Spinal cord (tissue), 10 donors: ENCODE measurements at places on chromosomes 12 and 14. TPM values are rescaled to one million over a fixed set of nuclear protein-coding genes. Genes with fewer than 3 reads are reported as not detected.
A peak's percentile ranks its signal among the peaks of the same experiment; 100 is the strongest.

DNA sequence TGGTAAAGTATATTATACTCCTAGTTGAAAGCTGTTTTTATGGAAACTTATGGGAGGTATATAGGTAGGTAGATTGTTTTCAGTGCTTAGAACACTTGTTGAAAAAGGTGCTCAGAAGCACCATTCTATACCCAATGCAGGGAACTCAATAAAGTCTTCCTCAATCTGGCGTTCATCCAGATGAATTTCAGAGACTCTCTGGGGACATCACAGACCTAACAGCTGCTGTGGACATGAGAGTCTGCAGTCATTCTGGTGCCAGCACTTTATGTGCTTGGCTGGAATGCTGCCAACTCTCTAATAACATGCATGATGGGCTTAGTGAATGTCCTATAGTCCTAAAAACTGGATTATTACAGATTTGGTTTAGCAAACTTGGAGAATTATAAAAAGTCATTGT is 115.9 kb downstream of the NTN4 start:
- H3K27me3 ChIP-seq, result no peaks in the 10 kb centered on the region
- DNase-seq, result peak; percentile 39
- peaks cover 3% of the 10 kb centered on the region for H3K36me3 ChIP-seq
- H3K4me3 ChIP-seq, result no peak overlapping the region
- no peaks in the 10 kb centered on the region for H3K4me1 ChIP-seq

DNA sequence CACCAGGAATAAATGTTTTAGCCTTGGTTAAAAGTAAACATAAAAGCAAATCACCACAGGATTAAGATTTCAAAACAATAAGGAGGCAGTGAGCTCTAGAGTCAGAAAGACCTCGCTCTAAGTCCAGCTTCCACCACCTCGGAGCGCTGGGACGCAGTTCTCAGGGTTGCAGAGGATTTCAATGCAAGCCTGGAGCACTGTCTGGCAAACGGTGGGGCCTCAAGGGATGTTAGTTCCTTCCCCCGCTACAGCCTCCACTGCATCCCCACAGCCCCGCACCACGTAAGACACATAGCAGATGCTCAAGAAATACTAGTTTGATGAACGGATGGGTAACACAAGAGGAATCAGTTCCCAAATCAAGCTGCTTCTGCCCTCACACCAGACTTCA is 39.3 kb upstream of the TMCC3 start:
- peak overlapping the region; percentile 58 for H3K27ac ChIP-seq
- DNase-seq, result no peak
- no peak overlapping the region for H3K4me3 ChIP-seq
- peaks cover 10% of the 10 kb centered on the region for H3K4me1 ChIP-seq
- H3K27me3 ChIP-seq, result no peaks in the 10 kb centered on the region

DNA sequence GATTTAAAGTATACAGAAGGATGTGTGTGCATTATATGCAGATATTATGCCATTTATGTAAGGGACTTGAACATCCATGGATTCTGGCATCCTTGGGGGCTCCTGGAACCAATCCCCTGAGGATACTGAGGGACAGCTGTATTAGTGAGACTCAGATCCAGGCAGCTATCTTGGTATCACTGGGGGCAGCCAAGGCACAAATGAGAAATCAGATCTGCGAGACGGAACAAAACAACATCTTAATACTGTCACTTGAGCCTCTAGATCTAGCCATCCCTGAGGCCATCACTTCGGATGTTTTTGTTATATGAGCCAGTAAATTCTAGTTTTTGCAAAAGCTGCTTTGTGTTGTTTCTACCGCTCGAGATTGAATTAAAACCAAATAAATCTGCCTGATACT is 175.1 kb upstream of the SFSWAP start:
- no peaks in the 10 kb centered on the region for H3K27me3 ChIP-seq
- no peak overlapping the region for H3K27ac ChIP-seq
- H3K4me3 ChIP-seq, result no peak overlapping the region

GRCh38 chr12:29269706-29270408 is 111.1 kb downstream of the ERGIC2 start:
- no peaks in the 10 kb centered on the region for H3K4me1 ChIP-seq
- no peaks in the 10 kb centered on the region for H3K27me3 ChIP-seq
- H3K4me3 ChIP-seq, result no peak overlapping the region
- DNase-seq, result peak; percentile 6

- DNase-seq, result no peak
- H3K27ac ChIP-seq, result no peak overlapping the region
- peaks cover 39% of the 10 kb centered on the region for H3K4me1 ChIP-seq
- H3K27me3 ChIP-seq, result peaks cover 2% of the 10 kb centered on the region
These were observed 325.8 kb upstream of the DIO3 start for GRCh38 chr14:101235335-101236103.

DNA sequence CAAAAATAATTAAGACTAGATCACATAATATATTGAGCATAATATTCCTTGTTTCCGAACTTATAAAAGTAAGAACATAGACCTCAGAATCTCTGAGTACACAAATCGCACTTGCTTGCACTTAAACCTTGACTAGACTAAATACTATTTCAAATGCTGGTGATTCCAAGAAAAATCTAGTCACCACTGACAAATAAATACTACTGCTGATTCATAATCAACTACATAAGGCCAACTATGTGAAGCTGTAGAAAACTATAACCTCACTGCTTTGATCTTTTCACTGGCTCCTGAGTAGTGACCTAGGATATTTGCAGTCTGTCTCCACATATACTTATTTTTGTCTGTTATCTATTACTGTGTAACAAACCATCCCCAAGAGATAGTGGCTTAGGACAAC is 245.4 kb downstream of the DIO2 start:
- no peaks in the 10 kb centered on the region for H3K36me3 ChIP-seq
- H3K4me3 ChIP-seq, result no peak overlapping the region
- DNase-seq, result no peak
- no peaks in the 10 kb centered on the region for H3K27me3 ChIP-seq

DNA sequence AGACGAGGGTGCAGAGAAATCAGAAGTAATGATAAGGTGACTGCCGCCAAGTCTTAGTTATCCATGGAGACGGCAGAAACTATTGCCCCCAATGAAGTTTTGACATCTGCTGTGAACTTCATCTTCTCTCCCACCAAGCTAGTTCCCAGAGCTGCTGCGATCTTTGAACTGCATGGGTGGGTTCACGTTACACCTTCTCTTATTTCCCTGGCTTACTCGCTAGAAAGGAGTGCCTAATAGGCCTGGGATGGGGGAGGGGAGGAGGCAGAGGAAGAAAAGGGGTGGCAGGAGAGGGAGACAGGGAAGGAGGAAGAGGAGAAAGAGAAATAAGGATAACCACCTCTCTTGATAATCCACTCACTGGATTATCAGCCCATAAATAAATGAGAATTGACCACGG is 157.1 kb downstream of the NTF3 start:
- H3K36me3 ChIP-seq, result no peaks in the 10 kb centered on the region
- DNase-seq, result no peak
- H3K27me3 ChIP-seq, result no peaks in the 10 kb centered on the region
- no peak overlapping the region for H3K27ac ChIP-seq
- no peaks in the 10 kb centered on the region for H3K4me1 ChIP-seq

GRCh38 chr12:49974231-49974675 is 1.5 kb downstream of the AQP6 start:
- no peak overlapping the region for H3K4me3 ChIP-seq
- DNase-seq, result no peak
- peaks cover 8% of the 10 kb centered on the region for H3K36me3 ChIP-seq
- H3K4me1 ChIP-seq, result peaks cover 87% of the 10 kb centered on the region
- peaks cover 2% of the 10 kb centered on the region for H3K27me3 ChIP-seq

GRCh38 chr12:78866518-78866917 is 1.9 kb downstream of the SYT1 start:
- H3K4me1 ChIP-seq, result peaks cover 14% of the 10 kb centered on the region
- H3K36me3 ChIP-seq, result no peaks in the 10 kb centered on the region
- H3K27me3 ChIP-seq, result no peaks in the 10 kb centered on the region
- DNase-seq, result no peak

- DNase-seq, result no peak
- H3K36me3 ChIP-seq, result no peaks in the 10 kb centered on the region
- H3K27me3 ChIP-seq, result no peaks in the 10 kb centered on the region
These were observed 25.3 kb downstream of the CLEC2A start for GRCh38 chr12:9906873-9907272.

DNA sequence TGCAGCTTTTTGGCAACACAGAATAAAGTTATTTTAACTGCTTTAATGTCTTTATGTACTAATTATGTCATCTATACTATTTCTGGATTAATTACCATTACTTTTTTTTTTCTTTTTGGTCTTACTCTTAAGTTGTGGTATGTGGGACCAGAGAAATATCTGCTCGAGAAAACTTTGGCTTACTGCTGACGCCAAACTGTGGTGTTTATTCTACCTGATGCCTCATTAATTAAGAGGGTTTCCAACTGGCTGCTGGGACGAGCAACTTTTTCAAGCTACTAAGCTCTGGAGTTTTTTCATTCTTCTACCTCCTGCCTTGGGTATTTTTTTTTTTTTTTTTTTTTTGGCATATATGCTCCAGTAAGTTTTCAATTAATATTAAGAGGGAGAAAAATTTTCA is 1257.5 kb downstream of the FSCB start:
- H3K27me3 ChIP-seq, result no peaks in the 10 kb centered on the region
- no peak overlapping the region for H3K4me3 ChIP-seq
- no peak for DNase-seq
- H3K36me3 ChIP-seq, result no peaks in the 10 kb centered on the region

DNA sequence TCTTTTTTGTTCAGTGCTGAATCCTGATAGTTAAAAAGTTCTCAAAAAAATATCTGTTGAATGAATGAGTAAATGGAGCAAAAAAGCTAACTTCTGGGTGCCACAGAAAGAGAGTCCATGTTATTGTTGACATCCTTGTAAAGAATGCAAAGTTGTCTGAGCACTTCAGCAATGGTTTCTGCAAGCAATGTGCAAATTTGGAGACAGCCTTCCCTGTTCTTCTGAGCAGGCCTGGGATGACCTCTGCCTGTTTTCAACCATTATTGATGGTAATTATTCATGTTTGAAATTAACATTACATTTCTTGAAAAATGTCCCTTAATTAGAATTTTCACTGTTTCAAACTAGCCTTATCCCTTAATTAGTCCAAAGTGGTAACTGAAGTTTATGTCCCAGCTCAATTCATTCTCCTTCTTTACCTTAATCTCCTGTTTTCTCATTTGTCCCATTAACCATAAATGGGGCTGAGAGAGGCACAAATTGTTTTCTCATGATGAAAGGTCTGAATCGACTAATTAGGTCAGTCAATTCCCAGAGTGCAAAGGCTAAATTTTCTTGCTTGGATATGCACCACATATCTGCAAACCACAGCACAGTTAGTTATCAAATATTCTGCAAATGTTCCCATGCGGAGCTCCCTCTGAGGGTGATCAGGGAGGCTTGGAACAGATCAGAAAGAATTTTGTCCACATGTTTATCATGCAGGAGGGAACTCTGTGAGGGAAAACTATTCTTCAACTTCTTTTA is 139.4 kb upstream of the KRR1 start:
- no peaks in the 10 kb centered on the region for H3K4me1 ChIP-seq
- no peak overlapping the region for H3K4me3 ChIP-seq
- no peak overlapping the region for H3K27ac ChIP-seq
- no peak for DNase-seq
- H3K27me3 ChIP-seq, result no peaks in the 10 kb centered on the region

- no peaks in the 10 kb centered on the region for H3K27me3 ChIP-seq
- H3K36me3 ChIP-seq, result no peaks in the 10 kb centered on the region
- no peak for DNase-seq
- H3K4me3 ChIP-seq, result no peak overlapping the region
- H3K4me1 ChIP-seq, result no peaks in the 10 kb centered on the region
These were observed 220.3 kb upstream of the ARID2 start for GRCh38 chr12:45509187-45509586.

DNA sequence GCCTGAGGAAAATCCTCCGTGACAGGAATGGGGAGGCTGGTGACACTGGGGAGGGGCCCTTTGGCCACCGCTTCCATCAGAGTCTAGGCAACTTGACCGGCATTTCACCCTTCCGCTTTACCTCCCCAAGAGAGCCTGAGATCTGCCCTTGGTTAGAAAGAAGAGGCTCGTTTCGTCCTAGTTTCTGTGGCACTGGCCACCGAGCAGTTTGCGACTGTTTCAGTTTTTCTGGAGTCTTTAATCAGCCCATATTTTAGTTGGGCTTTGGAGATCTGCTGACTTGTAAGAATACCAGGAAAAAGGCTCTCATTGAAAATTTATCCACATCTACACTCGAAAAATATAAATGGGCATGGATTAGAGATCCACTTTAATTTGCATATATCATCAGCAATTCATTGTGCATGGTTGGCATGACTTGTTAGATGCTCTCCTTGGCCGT is 414 bp upstream of the ANKS1B start:
- peak overlapping the region; percentile 81 for H3K4me3 ChIP-seq
- H3K27me3 ChIP-seq, result no peaks in the 10 kb centered on the region
- no peaks in the 10 kb centered on the region for H3K4me1 ChIP-seq
- H3K36me3 ChIP-seq, result no peaks in the 10 kb centered on the region
- H3K27ac ChIP-seq, result peak overlapping the region; percentile 45

- DNase-seq, result no peak
- no peaks in the 10 kb centered on the region for H3K36me3 ChIP-seq
- H3K4me3 ChIP-seq, result no peak overlapping the region
- no peak overlapping the region for H3K27ac ChIP-seq
- no peaks in the 10 kb centered on the region for H3K27me3 ChIP-seq
These were observed 35.7 kb upstream of the MDM1 start for GRCh38 chr12:68367903-68368302.

DNA sequence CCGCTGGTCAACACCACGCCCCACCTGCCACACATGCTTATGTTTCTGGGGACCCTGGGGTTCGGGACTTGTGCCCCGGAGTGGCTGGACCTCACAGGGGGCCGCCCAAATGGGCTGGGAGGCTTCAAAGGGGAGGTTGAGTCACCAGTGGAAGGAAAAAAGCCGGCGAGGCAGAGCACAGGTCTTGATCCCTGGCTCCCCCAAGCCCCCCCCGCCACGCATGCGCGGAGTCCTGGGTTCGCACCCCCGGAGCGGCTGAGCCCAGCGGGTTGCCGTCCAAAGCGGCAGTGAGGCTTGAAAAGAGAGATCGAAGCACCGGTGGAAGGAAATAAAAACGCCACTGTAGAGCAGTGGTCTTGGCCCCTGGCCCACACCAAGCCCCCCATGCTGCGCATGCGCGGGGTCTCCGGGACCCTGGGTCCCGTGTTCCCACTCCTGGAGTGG is 313.5 kb downstream of the ALG10 start:
- no peaks in the 10 kb centered on the region for H3K4me1 ChIP-seq
- no peaks in the 10 kb centered on the region for H3K36me3 ChIP-seq
- no peak overlapping the region for H3K4me3 ChIP-seq
- DNase-seq, result no peak
- no peak overlapping the region for H3K27ac ChIP-seq

GRCh38 chr12:108008163-108008905 is 120.8 kb upstream of the WSCD2 start:
- DNase-seq, result no peak
- H3K36me3 ChIP-seq, result no peaks in the 10 kb centered on the region
- H3K27ac ChIP-seq, result no peak overlapping the region

GRCh38 chr12:3224530-3224903 is 147.3 kb downstream of the TSPAN9 start:
- peaks cover 2% of the 10 kb centered on the region for H3K36me3 ChIP-seq
- peaks cover 43% of the 10 kb centered on the region for H3K4me1 ChIP-seq
- no peaks in the 10 kb centered on the region for H3K27me3 ChIP-seq
- no peak overlapping the region for H3K27ac ChIP-seq
- H3K4me3 ChIP-seq, result no peak overlapping the region

The SPRYD4 gene
- total RNA-seq, result 3.8 TPM

The ALX1 gene
- 1.2 TPM for total RNA-seq

The BMP4 gene
- 62.8 TPM for total RNA-seq

The ANKRD33 gene
- not detected for total RNA-seq

The MANSC4 gene
- total RNA-seq, result not detected

The ANKRD9 gene
- 24.8 TPM for total RNA-seq

The DCAF4 gene
- total RNA-seq, result 12.3 TPM

The SAMD15 gene
- total RNA-seq, result 10.3 TPM

The PFKM gene
- 120 TPM for total RNA-seq

The RILPL2 gene
- total RNA-seq, result 1.7 TPM

The GPD1 gene
- total RNA-seq, result 14.8 TPM
